Renal cortex interstitium (tissue), 15 donors: ENCODE measurements at places on chromosomes 4 and X. TPM values are rescaled to one million over a fixed set of nuclear protein-coding genes. Genes with fewer than 3 reads are reported as not detected.

GRCh38 chr4:110510955-110511544 is 35.1 kb downstream of the ENPEP start:
- no peak for DNase-seq

GRCh38 chr4:82777857-82778525 is 20.6 kb downstream of the SCD5 start:
- no peak for DNase-seq

- DNase-seq: no peak
Measured at GRCh38 chrX:109928596-109929335, 74.1 kb upstream of the TMEM164 start.

GRCh38 chr4:111798840-111799239 is 346.4 kb upstream of the FAM241A start:
- DNase-seq: no peak

GRCh38 chr4:121811122-121811521 is 10.0 kb downstream of the EXOSC9 start:
- no peak for DNase-seq

DNA sequence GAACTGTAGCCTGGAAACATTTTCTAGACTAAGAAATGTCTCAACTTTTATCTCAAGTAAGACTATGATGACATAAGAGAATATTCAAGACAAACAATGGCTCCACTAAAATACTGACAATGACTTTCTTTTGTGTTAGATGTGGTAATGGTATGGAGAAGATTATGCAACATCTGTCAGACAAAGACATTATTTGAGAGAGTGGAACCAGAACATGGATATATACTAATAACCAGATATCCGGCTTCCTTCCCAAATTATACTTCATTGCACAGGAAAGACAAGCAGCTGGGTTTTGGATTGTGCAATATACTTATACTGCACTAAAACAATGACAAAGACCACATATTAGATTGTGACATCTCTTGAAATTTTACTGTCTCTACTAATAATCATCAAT is 290.8 kb upstream of the GIMD1 start:
- no peak for DNase-seq

GRCh38 chr4:15060213-15060612 is 57.9 kb downstream of the CPEB2 start:
- no peak for DNase-seq

DNA sequence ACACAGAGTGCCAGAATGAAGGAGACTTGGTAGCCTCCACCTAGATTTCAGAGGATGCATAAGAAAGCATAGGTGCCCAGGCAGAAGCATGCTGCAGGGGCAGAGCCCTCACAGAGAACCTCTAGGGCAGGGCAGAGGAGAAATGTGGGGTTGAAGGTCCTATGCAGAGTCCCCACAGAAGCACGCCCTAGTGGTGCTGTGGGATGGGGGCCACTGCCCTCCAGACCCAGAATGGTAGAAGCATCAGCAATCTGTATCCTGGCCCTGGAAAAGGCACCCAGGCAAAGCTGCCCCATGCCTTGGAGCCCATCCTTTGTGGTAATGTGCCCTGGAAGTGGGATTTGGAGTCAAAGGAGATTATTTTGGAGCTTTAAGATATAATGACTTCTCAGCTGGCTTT is 992.9 kb upstream of the PABPC4L start:
- DNase-seq: no peak

DNA sequence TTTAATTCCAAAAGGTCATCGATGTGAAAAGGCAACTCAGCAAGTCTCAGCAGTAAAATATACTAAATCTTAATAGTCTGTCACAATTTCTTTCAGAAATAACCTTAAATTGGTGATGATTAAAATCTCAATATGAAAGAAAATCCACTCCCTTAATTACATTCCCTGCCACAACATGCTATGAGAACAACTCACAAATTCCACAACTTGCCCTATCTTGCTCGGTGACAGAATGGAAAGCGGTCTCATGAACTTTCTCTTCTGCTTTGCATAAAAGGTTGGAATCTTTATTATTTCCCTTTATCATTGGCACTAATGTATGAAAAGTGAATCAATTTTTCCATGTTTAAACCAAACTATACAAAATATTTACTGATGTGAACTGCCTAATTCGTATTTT is 380.8 kb downstream of the TMA16 start:
- DNase-seq: no peak

DNA sequence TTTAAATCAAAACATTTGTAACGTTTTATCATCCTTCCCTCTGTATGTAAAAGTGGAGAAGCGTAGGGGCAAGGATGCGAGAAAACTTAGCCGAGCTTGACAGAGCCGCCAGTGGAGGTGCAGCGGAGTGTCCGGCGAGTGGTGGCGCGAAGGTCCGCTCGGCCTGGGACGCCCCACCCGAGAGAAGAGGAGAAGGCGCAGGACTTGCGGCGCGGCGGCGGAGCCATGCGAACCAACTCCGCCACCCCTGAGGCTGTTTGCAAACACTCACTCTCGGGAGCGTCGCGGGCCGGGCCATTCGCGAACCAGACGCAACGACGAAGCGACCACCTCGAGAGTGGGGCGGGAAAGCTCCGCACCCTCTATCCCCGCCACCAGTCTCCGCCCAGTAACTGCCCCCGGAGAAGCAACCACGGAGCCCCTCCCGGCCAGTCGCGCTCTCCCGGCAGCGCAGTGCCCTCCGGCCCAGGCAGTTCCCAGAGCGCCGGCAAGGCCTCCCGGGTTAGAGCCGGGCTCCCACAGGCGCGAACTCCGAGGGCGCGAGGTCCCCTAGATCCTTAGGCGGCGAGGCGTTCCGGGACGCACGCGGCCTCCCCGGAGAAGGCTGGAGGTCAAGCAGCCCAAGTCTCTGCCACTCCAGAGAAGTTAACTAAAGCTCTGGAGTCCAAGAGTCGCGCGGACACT is 2.3 kb upstream of the MAB21L2 start:
- no peak for DNase-seq

DNA sequence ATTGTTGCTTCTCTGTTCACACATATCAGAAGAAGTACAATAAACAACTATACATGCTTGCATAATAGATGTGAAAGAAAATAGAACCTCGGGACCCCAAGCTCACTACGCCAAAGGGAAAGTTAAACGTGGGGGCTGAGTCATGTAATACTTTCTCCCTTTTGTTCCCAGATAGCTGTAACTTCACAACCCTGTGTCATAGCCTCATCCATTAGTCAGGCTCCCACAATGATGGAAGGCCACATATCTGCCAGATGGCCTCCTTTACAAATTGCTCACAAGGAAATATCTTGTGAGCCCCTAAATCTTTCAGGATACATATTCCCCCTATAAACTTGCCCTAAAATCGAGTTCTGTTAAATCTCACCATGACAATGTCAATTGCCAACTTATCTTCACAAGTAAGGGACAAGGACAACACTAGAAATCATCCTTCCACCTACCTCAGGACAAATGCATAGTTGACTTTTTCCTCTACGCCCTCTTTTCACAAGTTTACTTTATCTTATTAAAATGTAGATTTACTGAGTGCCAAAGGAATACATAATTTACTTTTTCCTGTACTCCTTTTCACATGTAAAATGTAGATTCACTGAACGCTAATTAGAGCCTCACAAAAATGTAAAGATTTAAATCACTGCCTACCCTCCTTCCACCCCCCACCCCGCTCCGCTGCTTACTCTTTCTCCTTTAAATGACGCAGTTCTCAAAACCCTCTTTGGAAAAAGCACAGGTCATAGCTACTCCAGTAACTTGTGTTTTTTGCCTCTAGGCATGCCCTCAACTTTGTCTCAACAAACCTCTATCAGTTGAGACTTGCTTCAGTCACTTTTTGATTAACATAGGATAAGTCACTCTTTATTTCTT is 477.1 kb downstream of the DTHD1 start:
- no peak for DNase-seq

DNA sequence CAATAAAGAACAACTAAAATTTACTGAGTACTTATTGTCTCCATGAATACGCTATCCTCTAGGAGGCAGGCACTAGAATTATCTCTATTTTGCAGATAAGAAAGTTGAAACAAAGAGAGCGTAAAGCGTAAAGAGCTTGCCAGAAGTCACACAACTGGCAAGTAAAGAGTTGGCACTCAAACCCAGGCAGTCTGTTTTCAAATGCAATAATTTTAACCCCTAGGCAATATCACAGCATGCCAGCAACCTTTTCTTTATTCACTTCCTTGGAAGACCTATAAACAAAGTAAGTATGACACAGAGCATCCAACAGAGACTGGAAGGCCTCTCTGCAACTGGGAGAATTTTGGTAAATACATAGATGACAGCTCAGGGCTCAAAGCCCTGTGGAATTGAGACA is 23.2 kb upstream of the AMELX start:
- no peak for DNase-seq

GRCh38 chrX:7252013-7252610 is 104.2 kb upstream of the PUDP start:
- DNase-seq: no peak

DNA sequence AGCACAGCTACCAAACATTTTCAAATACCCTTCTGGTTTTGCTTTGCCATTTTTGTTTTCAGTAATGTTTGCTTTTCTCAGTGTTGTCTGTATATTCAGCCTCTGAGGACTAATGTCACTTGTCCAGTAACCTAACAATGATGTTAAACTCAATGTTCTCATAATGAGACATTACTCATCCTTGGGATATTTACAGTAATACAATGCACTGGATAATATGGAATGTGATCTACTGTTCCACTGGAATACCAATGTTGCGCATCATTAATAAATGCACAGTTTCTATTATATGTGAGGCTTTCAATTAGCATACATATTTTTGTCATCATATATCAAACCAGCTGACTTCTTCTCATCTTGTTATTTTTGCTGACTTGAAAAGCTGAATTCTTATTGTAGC is 259.1 kb downstream of the SH2D1A start:
- DNase-seq: no peak

DNA sequence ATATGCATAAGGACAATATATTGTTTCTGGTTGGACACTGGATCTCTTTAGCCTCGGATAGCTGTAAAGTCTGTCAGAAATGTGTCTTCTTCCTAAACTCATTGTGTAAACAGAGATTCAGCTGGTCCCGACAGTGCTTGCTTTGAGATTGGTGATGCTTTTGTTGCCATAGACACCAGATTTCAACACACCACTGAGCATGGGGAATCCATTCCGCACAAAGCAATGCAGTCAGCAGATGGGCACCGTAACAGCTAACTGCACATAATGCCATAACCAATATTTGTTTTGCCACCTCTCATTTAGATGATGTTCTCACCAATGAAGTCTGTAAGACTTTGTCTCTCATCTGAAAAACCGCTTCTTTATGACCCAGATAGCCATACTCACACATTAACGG is 33.3 kb upstream of the FAM47C start:
- no peak for DNase-seq

- no peak for DNase-seq
Measured at GRCh38 chr4:143653031-143653430, 47.4 kb downstream of the FREM3 start.

DNA sequence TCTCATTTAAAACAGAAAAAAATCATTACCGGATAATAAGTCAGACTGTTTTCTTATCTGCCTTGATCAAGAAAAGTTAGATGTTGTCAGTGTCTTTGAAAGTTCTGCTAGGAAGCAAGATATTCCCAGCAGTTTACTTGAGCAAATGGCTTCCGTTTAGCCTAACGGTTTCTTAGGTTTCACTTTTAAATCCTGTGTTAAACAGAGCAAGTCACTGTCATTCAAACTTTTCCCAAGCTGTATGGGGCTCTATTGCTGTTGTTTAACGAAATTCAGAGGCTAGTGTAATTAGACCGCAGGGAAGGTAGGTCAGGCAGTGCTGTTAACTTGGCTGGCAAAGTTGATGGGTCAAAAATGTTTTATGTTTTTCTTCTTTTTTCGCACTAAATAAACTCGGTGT is 80.3 kb upstream of the NEIL3 start:
- no peak for DNase-seq

DNA sequence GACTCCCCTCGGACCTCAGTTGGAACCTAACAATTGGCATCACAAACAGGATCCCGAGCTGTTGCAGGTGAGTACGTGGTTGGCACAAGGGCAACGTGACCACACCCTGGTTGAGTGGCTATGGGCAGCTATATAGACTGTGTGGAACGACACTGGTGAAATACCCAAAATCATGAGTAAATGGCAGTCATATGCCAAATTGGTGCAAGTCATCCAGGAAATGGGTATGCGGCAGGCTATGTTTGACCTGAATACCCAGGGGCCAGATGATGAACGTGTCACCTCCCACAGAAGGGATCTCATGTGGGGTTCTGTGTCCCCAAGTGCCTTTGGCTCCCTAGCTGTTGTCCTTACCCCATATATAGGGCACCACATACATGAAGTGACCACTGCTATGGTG is 53.2 kb upstream of the CCDC149 start:
- DNase-seq: no peak

DNA sequence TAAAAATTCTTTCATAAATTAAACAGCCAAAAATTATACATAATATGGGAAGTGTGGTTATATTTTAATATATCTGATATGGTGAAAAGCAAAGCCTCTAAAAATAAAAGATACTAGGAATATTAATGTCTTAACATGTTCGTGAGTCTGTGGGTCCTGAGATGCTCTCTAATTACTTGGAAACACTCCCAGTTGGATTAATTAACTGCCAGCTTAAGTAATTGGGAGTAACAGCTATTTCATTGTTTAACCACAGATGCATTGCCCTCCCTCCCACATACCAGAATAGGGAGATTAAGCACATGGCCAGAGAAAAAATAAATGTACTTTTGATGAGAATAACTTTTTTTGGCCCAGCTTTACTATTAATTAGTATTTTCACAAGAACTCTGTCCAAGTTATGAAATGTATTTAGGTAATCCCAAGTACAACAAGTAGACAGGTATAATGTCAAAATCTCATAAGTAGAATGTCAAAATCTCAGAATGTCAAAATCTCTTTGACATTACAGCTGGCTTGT is 79.7 kb downstream of the BTC start:
- DNase-seq: no peak

- DNase-seq: no peak
Measured at GRCh38 chr4:186009976-186010375, 59.0 kb upstream of the TLR3 start.

- no peak for DNase-seq
Measured at GRCh38 chr4:119139311-119139710, 3.7 kb downstream of the MYOZ2 start.

GRCh38 chr4:11051181-11051580 is 366.6 kb upstream of the CLNK start:
- no peak for DNase-seq

- no peak for DNase-seq
Measured at GRCh38 chr4:106329041-106329618, 12.8 kb downstream of the AIMP1 start.

DNA sequence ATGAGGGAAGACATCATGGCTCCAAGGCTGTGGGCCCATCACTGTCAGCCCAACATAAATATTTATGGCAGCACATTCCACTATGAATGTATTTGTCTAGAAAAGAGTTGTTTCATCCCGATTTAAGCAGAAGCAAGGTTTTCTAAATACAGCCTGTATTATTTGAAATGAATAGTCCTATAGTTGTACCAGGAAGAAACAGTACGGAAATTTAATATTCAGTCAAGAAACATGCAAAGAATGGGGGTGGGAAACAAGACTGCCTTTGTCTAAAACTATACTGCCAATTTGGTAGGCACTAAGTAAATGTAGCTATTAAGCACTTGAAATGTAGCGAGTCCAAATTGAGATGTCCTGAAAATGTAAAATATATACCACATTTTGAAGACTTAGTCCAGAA is 69.1 kb downstream of the MOSPD2 start:
- no peak for DNase-seq

DDIT4L gene
- polyA plus RNA-seq: 2.4 TPM

ETDB gene
- not detected for polyA plus RNA-seq

SSX2 gene
- polyA plus RNA-seq: not detected

ATP1B4 gene
- polyA plus RNA-seq: not detected

ANK2 gene
- 62.1 TPM for polyA plus RNA-seq

LGI2 gene
- 33.9 TPM for polyA plus RNA-seq

FAM9B gene
- 0.11 TPM for polyA plus RNA-seq

PKD2 gene
- 76.6 TPM for polyA plus RNA-seq

GAGE2A gene
- polyA plus RNA-seq: not detected

SSX2B gene
- not detected for polyA plus RNA-seq

STBD1 gene
- 1.0 TPM for polyA plus RNA-seq
